ENCODE measurements at places on chromosomes 12 and 14.

DNA sequence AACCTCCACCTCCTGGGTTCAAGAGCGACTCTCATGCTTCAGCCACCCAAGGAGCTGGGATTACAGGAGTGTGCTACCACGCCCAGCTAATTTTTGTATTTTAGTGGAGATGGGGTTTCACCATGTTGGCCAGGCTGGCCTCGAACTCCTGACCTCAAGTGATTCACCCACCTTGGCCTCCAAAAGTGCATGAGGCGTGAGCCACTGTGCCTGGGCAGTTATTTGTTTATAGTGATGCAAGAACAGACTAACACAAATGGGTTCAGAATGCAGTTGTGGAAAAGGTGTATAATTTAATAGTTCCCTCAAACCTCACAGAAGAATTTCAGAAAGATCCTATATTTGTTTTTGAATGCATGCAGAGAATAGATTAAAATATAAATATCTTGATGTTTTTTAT lies 447.1 kb downstream of the ZFP36L1 start:
- DNase-seq = no peak

GRCh38 chr14:105941226-105942166 lies 415.1 kb downstream of the TMEM121 start:
- DNase-seq = no peak

- DNase-seq = no peak
These were observed 448.7 kb upstream of the OR4E1 start for GRCh38 chr14:22122227-22122818.

DNA sequence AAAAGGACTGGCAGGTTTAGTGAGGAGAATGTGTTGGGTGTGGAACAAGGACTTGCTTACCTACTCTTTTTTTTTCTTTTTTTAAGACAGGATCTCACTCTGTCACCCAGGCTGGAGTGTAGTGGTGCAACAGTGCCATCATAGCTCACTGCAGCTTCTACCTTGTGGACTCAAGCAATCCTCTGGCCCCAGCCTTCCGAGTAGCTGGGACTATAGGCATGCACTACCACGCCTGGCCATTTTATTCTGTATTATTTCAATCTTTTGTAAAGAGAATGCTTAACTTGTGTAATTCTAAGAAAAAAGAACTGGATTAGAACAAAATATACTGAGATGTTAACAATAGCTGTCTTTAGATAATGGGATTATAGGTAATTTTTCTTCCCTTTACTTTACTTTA lies 1.9 kb upstream of the VRTN start:
- no peak for DNase-seq

- no peak for DNase-seq
These were observed 90.6 kb upstream of the NUDT4 start for GRCh38 chr12:93287149-93287548.

DNA sequence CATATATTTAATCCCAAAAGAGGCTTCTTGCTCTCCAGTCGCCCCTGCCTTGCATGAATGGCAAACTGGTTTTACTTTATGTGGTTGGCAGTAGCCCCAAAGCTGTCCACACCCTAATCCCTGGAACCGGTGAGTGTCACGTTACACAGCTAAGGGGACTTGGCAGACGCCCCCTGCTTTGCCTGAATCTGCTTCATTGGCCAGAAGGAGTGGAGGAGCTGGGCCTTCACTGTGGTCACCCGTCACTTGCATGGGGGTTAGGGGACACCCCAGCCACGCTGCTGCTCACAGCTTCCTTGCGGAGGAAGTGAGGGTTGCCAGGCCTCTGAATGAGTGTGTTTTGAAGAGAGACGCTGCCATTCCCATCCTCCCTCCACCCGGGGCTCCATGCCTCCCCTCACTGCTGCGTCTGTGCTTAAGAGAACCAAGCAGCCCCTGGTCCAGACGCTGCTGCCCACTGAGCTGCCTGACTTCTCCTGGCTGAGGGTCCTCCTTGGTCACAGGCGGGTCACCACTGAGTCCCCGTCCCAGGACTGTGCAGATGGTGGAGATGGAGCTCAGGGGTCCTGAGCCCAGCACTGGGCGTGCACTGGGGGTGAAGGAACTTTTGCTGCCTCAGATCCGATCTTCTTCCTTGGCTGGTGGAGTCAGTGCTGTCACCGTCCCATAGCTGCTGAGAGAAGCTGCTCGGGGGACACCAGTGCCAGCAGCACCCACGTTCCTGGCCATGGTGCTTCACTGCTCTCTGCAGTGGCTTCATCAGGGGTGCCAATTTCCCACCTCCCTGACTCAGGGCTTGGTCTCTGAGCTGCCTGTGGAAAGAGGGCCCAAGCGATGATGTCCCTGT lies 39.8 kb downstream of the GALNT9 start:
- DNase-seq = no peak

DNA sequence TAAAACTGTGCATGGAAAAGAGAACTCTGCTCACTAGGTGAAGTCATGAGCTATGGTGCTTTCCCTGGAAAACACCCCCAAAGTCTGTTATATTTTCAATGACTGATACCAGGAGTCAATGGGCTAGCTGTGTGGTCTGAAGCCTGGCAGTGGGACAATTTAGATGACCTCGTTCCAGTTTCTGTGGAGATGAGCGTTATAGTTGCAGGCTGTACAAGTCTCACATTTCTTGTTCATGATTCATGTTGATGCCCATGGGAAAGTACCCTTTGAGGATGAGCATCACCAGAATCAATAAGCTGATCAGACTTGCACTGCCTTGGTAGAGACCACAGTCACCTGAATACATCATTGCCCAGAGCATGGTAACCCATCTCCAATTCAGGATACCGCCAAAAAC lies 70.7 kb downstream of the NOVA1 start:
- DNase-seq = no peak

GRCh38 chr14:67618617-67619063 lies 1.1 kb upstream of the ARG2 start:
- DNase-seq = no peak

- no peak for DNase-seq
These were observed 248.6 kb downstream of the ZFP36L1 start for GRCh38 chr14:68544081-68544892.

GRCh38 chr14:43161477-43161876 lies 1345.6 kb downstream of the FSCB start:
- DNase-seq = no peak

DNA sequence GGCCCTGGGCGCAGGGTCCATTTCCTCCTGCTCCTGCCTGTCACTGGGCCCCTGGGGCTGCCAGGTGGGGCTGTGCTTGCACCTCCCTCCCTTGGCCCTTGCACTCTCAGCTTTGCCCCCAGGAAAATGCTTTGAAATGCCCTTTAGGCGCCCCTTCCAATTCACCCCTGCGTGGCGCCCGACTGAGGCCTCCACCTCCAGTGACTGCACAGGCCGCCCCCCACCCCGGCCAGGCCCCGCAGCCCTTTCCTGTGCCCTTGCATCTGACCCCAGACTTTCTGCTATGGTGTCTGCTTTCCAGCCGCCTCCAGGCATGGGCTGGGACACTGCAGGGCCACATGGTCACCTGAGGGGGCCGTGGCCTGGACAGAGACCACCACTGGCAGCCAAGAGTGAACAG lies 17.4 kb downstream of the DDX54 start:
- no peak for DNase-seq

DNA sequence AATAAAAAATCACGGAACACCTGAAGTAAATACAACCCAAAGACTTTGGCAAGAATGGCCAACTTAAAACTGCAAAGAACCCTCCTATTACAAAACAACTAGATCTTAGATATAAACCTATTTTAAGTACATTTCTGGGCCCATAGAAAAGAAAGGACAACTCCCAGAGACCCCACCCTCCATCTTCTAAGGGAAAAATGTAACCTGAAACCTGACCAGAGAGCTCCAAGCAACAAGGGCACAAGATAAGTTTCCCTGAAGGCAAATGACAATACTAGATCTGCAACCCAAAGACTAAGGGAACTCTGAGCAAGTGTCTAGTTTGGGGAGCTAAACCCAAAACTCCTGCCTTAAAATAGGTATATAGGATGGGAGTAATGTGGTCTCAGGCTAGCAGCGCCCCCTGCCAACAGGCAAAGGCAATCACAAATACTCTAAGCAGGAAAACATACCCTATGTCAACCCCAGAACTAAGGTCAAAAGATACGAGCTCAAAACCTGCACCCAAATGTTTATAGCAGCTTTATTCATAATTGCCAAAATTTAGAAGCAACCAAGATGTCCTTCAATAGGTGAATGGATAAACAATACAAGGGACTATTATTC lies 218.9 kb downstream of the ITPR2 start:
- DNase-seq = no peak

DNA sequence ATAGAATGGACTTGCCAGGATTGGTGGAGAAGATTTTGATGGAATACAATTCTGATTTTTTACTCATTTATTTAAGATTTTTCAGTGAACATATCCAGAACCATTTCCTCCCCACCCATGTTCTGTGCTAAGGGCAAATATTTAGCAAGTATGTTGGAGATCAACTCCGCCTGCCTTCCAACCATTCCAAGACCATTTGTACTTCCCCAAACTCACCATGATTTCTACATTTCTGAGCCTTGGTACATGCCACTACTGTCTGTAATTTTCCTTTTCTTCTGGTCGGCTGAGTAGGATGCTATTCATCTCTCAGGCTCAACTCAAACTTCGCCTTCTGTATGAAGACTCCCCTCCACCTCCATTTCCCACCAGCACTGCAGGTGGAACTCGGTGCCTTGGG lies 150.6 kb downstream of the NTF3 start:
- no peak for DNase-seq

DNA sequence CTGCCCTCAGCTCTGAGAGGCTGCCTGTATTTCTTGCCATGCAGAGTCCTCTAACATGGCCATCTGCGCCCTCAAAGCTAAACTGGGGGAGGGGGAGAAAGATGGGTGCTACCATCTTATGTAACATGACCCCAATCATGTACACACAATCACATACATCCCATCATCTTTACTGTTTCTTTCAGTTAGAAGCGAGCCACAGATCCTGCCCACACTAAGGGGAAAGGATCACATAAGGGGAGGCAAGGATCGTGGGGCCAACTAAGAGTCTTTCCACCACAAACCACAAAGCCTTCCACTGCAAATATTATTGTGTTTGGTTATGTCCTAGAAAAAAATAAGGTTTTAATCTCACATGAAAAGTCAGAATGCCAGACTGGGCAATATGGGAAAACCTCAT lies 11.8 kb upstream of the AMN1 start:
- no peak for DNase-seq

- no peak for DNase-seq
These were observed 48.8 kb downstream of the LRCOL1 start for GRCh38 chr12:132561427-132562156.

- DNase-seq = no peak
These were observed 208.0 kb downstream of the SLC41A2 start for GRCh38 chr12:104750061-104750460.

- no peak for DNase-seq
These were observed 36.0 kb downstream of the EGLN3 start for GRCh38 chr14:33914676-33915516.

DNA sequence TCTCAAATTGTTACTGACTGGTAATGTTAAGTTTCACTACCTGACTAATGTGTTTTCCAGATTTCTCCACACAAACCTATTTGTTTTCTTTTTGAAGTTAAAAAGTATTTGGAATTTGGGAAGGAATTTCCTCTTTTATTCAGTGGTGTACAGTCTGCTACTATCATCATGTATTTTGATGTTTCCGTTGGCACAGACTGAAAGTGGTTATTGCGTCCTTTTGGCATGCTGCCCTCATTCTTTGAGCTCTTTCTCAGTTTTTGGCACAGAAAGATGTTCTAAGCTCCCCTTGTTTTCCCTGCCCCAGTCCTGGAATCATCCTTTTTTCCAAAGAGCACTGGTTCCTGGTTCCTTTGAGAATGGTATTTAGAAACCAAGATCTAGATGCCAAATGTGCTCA lies 31.4 kb upstream of the RTRAF start:
- DNase-seq = no peak

DNA sequence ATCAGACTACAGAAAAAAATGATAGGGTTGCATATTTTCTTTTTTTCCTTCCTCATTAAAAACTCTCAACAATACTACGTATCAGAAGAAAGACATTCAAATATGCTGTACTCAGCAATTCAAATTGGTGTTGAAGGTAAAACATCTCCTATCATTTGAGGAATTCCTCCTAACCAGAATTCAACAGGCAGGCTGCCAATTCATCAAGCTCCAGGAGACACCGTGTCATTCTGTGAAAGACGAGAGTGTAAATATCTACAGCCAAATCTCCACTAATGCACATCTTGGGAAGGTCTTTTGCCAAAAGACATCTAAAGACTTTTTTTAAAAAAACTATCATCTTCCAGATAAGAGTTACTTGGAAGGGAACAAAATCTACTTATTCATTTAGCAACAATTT lies 26.6 kb downstream of the NT5DC3 start:
- DNase-seq = no peak

DNA sequence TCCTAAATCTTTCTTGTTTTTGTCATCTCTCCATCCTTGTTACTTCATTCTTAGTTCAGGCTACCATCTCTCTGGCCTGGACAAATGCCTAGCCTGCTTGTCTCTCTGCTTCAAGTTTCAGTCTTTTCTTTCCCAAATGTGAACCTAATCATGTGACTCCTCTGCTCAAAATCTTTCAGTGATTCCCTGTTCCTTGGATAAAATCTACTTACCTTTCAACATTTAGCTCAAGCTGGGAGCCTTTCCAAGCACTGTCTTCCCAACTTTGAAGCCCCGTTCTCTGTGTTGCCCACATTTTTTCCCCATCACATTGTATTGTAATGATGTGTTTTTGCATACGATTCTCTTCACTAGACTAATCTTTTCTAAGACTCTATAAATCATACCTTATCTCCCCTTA lies 24.7 kb downstream of the SLC7A8 start:
- no peak for DNase-seq

- no peak for DNase-seq
These were observed 229.8 kb downstream of the DPF3 start for GRCh38 chr14:72663956-72664650.

DNA sequence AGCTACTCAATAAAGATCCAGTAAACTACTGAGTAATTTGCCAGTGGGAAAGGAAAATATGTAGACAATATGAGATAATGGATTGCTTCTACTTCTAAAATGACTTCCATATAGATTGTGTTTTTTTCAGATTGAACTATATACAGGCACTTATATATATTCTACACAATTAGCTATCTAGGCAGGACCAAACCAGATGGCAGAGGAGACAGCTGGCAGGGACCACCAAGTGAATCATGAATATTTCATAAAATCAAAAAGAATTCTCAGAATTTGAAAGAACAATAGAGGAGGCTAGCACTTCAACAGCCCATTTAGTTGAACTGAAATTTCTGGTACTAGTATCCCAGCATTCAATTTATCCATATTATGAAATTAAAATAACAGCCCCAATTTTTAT lies 338.0 kb upstream of the RPL10L start:
- DNase-seq = no peak

All from stimulated activated CD8-positive, alpha-beta memory T cell treated with anti-CD3 and anti-CD28 coated beads, Interleukin-7, amount 100 ng/mL, for 48 hours (primary cell).